Natural killer cell (primary cell): ENCODE measurements at places on chromosomes 16 and 17.

DNA sequence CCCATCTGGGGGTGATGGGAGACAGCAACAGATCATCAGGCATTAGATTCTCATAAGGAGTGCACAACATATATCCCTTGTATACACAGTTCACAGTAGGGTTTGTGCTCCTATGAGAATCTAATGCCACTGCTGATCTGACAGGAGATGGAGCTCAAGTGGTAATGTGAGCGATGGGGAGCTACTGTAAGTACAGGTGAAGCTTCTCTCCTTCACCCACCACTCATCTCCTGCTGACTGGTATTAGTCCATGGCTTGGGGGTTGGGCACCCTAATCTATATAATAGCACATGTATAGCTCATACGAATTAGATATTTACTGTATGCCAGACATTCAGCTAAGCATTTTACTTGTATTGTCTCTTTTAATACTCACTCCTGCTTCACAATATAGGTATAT lies 101.7 kb downstream of the MAP2K6 start:
- DNase-seq: no peak

GRCh38 chr16:53071748-53072301 lies 17.0 kb downstream of the CHD9 start:
- DNase-seq: no peak

DNA sequence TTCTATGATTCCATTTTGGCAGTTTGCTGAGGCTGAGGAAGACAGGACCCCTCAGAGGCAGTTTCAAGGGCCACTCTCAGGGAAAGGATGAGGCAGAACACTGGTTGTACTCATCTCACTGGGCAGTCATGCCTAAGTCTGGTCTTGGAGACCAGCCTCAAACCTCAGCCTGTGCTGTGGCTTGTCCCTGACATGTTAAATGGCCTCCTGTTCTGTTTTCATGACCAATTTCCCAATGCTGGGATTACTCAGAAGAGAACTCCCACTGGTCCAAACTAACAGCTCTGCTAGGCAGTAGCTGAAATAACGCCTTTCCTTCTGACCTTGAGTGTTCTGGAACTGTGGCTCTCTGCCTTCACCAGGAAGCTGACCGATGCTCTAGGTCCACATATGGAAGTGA lies 8.4 kb upstream of the SPDYE4 start:
- DNase-seq: no peak

DNA sequence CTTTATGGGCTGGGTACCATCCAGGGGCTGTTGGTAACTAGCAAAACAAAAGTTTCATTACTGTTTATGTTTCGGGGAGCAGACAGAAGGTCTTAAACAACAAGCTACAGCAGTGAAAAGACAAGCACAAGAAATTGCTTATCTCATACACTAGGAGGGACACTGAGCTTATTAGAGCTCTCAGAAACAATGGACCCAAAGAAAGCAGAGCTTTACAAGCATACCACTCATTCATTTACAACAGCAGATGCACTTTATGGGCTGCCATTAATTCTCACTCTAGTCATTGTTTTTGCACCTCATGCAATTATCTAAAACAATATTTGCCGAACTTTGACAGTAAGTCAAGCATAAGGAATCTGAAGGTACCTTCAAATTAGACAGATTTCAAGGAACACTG lies 10.0 kb downstream of the KRT16 start:
- no peak for DNase-seq

DNA sequence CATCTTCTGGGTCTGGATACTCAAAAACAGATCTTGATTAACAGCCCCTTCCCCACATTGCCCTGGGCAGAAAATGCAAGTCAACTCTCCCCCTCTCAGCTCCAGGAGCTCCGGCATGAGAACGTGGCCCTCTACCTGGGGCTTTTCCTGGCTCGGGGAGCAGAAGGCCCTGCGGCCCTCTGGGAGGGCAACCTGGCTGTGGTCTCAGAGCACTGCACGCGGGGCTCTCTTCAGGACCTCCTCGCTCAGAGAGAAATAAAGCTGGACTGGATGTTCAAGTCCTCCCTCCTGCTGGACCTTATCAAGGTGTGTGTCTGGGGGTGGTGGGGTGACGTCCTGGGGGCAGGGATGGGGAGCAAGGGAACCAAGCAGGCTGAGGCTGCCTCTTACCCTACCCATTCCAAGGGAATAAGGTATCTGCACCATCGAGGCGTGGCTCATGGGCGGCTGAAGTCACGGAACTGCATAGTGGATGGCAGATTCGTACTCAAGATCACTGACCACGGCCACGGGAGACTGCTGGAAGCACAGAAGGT lies 9.7 kb downstream of the GUCY2D start:
- no peak for DNase-seq

GRCh38 chr17:13562271-13562800 lies 39.4 kb downstream of the HS3ST3A1 start:
- no peak for DNase-seq

DNA sequence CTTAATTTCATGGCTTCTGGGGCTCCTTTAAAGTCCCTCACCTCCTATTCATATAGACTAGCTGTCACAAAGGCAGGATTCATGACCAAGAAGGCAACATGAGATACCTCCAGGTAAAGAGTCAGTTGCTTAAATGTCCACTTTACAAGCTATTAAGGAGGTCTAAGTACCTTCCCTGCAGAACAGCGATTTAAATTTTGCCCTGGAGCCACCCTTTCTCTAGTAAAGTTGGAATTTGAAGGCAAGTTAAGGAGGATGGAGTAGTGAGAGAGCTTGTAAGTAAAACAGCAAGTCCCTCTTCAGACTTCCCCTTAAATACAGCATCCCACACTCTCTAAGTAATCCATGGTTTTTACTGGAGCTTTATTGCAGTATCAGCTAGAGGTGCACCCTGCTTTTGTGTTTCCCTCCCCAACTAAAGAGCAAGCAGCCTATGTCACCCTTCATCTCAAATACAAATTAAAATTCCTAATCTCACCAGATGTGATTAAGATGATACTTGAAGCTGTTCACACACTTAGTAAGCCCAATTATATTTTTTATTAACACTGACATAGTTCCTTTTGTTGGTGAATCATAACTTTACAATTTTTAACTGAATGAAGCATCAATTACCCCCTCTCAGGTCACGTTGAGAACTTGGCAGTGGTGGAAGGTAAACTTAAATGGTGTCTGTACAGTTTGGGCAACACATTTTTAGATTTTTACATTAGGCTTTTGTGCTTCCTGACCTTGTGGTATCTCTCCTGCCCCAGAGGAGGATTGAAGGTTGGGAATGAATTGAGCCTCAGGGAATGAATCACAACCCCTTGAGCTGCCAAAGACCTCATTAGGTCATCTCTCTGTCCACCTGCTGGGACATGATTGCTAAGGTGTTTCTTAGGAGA lies 108.9 kb downstream of the TANGO6 start:
- DNase-seq: no peak

DNA sequence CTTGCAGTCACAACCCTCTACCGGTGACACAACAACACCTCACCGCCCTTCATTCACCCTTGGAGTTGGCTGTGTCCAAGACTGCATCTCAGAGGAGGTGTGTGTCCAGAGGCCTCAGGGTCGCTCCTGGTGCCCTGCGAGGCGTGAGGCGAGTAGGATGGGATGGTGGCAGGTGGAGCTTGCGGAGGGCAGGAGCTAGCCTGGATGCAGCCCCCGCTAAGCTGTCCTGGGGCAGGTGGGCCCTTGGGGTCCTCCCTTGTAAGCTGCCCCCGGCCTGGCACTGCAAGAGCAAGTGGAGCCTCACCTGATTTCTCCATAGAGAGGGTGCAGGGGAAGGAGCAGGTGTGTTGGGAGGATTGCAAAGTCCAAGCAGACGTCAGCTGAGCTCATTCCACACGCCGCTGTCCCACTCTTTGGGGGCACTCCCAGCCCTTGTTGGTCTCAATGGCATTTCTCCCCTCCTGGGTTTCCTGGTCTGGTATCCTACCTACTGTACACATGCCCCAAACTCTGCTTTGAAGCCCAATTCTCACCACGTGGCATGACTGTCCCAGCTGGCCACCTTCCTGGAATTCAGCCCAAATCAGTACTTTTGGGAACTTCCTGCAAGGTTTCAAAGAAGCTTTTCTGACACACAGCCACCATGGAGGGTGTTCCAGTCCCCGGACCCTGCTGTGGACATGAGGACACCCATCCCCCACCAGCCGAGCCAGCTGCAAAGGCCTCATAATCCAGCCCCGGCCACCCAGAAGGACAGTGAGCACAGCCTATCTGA lies 18.1 kb upstream of the ICAM2 start:
- DNase-seq: no peak

- no peak for DNase-seq
These were observed 50.8 kb upstream of the MAF start for GRCh38 chr16:79651363-79651762.

- no peak for DNase-seq
These were observed 8.1 kb downstream of the DNAJC7 start for GRCh38 chr17:42009170-42009569.

GRCh38 chr17:40921026-40921425 lies 16.4 kb downstream of the KRT23 start:
- no peak for DNase-seq

- DNase-seq: no peak
These were observed 2.3 kb downstream of the MRC2 start for GRCh38 chr17:62629556-62630364.

DNA sequence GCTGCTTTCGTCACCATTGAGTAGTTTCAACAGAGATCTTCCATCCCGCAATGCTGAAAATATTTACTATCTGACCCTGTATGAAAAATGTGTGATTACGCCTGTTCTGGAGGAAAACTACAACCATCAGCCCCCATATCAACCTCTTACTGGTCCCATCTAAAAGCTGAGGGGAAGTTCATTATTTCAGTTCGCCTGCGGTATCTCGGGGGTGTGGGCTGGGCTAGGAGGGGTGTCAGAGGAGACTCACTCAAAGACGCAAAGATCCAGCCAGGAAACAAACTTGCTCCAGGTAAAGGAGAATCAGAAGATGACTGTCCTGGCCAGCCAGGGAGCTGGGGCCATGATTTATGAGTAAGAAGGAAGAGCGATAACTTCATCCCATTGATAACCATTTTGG lies 13.7 kb downstream of the CACNG1 start:
- DNase-seq: no peak

- no peak for DNase-seq
These were observed 8.2 kb downstream of the POLR2C start for GRCh38 chr16:57470711-57471110.

GRCh38 chr17:76147211-76148014 lies 6.4 kb upstream of the FOXJ1 start:
- no peak for DNase-seq

DNA sequence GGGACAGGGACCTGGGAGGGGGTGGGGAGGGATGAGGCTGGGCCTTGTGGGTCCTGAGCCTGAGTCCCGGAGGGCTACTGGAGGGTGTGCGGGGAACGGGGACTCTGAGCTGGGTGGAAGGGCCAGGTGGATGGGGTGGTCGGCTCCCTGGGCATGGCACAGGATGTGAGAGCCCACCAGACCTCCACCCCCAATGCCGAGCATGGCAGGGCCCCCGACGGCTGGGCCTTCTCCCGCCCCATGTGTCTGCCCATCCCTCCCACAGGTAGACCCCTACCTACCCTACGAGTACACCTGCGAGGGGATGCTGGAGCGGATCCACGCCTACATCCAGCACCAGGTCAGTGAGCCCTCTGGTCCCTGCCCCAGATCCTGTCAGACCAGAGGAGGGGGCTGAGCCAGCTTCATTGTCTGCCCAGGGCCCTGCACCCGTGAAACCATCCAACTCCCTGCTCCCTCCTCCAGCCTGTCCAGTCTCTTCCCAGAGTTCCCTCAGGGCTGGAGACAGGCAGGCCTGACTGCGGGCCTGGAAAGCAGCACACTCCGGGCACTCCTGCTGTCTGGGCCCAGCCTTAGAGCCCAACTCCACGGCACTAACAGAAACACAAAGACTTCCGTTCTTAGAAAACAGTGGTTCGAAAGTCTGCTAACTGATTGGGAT lies 78.0 kb downstream of the MGAT5B start:
- DNase-seq: no peak

- DNase-seq: no peak
These were observed 61.4 kb downstream of the ZNF18 start for GRCh38 chr17:11935734-11936406.

GRCh38 chr16:57419506-57419905 lies 14.9 kb downstream of the CCL17 start:
- no peak for DNase-seq

DNA sequence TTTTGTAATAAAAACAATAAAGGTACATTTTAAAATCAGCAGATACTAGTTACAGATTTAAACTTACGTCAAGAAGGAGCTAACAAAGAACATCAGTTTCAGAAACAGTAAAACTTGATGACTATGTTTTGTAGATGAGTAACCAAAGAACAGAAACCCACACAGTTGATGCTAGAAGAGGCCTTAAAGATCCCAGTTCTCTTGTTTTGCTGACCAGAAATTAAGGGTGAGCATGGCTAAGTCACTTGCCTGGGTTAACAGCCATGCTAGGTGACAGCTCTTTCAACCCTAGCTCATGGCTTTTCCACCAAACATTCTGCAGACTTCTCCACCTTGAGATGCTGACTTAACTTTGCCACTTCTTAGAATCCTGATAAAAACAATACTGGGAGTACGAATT lies 26.4 kb downstream of the STX8 start:
- DNase-seq: no peak

DNA sequence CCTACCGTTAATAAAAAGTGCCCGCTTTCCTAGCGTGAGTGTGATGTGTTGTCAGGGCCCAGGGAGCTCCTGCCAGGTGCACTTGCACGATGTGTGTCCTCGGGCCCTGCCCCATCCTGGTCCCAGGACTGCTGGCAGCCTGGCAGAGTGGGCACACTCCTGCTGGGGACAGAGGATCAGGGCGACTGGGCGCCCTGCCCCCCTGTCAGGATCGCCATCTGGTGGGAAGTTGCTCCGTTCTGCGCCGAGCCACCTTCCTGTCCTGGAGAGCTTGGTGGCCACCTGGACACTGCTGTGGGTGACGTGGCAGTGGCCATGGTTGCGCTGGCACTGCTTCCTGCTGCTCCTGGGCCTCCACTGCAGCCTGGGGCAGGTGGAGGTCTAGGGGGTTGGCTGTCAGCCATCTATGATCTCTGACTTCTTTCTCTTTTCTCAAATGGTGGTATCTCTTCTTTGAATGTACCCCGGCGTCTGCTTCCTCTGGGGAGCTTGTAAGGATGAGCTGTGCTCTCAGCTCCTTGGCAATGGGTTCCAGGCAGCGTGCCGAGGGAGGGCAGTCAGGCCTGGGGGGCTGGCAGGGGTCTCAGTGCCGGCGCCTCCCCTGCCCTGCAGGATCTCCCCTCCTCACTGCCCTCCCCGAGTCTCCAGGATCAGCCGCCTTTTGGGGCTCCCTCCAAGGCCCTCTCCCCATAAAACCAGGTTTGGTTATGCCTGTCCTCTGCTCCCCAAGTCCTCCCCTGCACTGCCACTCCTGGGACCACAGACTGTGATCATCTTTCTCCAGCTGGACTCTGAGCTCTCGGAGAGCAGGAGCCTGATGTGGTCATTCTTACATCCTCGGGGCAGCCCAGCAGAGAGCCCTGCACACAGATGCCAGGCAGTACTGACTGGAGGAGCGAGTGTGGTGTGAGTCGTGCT lies 76.9 kb downstream of the AMFR start:
- DNase-seq: no peak

DNA sequence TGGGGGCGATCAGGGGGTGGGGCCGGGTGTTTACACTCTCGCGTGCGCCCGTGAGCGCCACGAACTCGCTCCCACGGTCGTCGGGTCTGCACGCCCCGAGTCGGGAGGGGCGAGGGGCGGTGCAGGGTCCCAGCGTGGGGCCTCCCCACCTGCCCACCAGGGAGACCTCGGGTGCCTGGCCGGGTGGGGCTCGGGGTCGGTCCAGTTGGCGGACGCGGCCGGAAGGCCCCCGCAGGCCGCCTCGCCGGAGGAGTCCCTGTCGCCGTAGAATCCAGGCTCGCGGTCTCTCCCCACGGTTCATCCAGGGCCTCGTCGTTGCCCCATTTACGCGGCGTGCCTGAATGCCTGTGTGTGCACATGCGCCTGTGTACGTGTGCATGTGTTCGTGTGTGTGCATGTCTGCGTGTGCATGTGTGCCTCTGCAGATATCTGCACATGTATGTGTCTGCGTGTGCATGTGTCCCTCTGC lies 510 bp upstream of the RAB40B start:
- DNase-seq: no peak
